Activated T-helper 2 cell treated with anti-CD3 and anti-CD28 coated beads, Interferon-gamma antibody, Interleukin-2, Interleukin-4, amounts not matched to agents 10 μg/mL and 5 μg/mL and 100 μg/mL, durations not matched to agents 14 hours and 24 hours and 36 hours (primary cell): ENCODE measurements at places on chromosomes 13 and 19.

DNA sequence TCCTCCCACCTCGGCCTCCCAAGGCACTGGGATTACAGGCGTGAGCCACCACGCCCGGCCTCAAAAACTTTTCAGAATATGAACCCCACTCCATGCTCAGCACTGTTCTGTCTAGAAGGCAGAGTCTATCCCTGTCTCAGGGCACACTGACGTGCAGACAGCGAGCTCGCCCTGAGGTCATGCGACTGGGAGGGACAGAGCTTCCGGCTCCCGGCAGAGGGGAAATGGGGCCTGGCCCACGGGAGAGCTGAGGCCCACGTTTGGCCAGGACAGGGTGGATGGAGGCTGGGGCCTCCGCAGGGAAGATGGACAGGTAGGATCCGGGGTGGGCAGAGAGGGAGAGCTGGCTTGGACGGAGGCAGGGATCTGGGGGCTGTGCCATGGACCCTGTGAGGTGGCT is 2.8 kb upstream of the AZU1 start:
- DNase-seq, result no peak

- no peak for DNase-seq
These were observed 25.2 kb upstream of the ZNF845 start for GRCh38 chr19:53308339-53308811.

DNA sequence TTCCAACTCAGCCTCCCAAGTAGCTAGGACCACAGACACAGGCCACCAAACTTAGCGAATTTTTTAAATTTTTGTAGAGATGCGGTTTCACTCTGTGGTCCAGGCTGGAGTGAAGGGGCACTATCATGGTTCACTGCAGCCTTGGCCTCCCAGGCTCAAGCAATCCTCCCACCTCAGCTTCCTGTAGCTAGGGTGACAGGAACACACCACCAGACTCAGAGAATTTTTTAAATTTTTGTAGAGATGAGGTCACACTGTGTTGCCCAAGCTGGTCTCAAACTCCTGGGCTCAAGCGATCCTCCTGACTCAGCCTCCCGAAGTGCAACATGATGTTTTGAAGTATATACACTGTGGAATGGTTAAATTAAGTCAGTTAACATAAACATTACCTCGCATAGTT is 263.6 kb downstream of the OXGR1 start:
- DNase-seq, result no peak

- no peak for DNase-seq
These were observed 8.2 kb downstream of the PEPD start for GRCh38 chr19:33513424-33513823.

- DNase-seq, result no peak
These were observed 475 bp downstream of the MRPL57 start for GRCh38 chr13:21176982-21177284.

DNA sequence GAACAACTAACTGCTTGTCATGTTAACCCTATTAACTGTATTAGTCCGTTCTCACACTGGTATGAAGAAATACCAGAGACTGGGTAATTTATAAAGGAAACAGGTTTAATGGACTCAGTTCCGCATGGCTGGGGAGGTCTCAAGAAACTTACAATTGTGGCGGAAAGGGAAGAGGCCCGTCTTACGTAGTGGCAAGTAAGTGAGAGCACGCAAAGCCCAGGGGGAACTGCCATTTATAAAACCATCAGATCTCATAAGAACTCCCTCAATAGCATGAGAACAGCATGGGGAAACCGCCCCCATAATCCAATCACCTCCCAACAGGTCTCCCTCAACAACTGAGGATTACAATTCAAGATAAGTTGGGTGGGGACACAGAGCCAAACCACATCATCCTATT is 34.7 kb downstream of the PHF11 start:
- DNase-seq, result no peak

- DNase-seq, result no peak
These were observed 233.9 kb downstream of the RGCC start for GRCh38 chr13:41691274-41691673.

DNA sequence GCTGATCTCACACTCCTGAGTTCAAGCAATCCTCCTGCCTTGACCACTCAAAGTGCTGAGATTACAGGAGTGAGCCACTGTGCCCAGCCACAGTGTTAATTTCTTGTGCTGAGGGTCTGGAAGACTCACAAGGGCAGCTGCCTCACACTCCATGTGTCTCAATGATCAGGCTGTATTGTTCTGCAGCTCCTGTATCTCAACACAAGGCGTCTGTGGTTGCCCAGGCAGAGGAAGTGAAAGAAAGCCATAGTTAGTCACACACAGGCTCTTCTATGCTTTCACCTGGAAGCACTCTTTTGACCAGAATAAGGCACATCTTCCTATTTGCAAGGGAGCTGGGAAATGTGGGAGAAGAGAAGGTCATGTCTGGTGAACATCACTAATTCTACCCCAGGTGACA is 107.3 kb upstream of the ZNF507 start:
- DNase-seq, result no peak

DNA sequence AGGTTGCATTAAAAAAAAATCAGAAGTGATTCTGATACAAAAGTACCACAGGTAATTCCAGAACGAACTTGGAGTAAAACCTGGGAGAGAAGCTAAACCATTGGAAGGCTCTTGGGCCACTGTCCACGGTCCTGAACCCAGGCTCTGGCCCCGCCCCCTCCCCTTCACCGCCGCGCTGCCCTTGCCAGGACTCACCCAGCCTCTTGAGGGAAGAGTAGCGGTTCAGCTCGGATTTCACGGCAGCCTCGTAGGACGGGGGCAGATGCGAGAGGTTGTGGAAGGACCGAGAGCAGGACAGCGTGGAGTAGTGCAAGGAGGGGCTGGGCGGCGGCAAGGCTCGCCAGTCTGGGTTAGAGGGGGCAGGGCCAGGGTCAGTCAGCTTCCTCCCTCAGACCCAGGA is 5.7 kb downstream of the SHISA7 start:
- no peak for DNase-seq

- no peak for DNase-seq
These were observed 83.4 kb downstream of the GPC6 start for GRCh38 chr13:93309886-93310523.

DNA sequence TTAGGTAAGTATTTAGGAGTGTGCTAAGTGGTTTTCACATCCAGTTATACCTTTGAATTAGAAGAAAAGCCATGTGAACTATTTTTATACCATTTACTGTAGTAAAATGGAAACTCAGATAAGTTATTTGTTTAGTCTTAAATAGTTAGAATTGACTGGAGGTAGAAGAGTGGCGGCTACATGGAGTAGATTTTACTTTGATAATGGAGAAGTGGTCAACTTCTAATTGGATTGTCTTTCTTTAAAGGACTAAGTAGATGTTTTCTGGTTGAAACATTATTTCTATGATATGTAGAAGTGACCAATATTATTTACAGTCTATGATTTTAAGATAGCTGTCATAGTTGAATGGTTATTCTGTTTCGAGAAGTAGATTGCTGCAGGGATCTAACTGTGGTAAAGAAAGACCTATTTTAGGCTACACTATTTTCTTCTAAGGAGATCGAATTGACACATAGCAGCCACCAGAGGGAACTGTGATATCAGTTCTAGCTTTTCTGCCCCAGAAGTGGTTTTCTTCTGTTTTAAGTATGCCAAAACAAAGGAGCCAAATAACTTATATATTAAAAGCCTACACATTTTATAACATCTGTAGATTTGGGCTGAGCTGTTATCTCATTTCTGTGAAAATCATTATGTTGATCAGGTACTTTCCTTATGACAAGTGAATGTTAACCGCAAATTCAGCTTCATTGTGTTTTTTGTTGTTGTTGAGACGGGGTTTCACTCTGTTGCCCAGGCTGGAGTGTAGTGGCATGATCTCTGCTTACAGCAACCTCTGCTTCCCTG is 26.1 kb downstream of the ZMYM2 start:
- DNase-seq, result no peak

DNA sequence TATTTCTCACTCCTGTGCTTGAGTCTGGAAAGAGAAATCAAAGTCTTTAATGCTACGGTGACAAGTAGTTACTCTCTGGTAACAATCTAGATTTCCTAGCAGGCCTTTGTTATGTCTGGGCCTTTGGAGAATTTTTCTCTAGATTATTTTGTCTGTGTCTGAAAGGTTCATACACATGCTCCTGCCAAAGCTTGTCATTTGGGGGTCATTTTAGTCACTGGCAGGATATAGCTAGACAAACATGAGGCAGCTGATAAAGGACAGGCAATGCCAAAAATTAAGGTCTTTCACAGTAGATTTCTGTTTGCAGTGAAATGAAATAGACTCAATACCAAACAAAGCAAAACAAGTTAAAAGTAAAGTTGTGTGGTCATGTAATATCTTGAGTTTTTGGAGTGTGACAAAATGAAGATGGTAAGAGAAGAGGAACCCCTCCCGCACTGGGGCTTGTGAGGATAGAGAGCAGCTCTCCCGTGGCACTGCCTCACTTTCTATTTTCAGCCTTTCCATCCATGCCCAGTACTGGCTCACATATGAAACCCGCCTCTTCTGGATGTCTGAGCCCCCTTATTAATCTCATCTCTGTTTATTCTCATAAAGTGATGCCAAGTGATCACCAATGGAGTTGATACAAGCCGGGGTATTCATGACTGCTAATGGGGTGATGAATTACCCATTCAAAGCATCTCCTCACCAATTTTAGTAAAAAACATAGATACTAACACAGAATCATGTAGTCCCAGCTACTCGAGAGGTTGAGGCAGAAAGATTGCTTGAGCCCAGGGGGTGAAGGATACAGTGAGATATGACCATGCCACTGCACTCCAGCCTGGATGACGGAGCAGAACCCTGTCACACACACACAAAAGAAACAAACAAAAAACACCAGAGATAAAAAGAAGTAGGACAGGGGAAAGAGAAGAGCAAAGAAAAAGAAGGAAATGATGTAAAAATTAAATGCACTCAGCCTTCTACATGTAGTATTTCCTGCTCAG is 389.3 kb downstream of the FGF14 start:
- no peak for DNase-seq
